ENCODE measurements at places on chromosomes 2 and 18.

DNA sequence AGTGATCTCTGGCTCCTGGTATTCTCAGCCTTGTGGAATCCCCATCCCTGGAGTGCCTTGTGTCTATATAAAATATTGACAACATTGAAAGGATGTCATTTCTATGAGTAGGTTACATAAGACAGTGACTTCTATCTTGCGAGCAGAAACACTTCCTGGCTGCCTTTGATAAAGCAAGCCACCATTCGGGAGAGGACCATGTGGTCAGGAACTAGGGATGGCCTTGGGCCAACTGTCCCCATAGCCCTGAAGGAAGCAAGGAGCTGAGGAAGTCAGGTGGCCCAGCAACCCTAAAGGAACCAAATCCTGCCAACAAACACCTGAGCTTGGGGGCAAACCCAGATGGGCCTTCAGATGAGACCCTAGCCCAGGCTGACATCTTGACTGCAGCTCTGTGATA, 113.0 kb upstream of the LTBP1 start:
- no peak for DNase-seq

GRCh38 chr2:168120730-168121129, 126.7 kb downstream of the STK39 start:
- DNase-seq, result peak; percentile 59

DNA sequence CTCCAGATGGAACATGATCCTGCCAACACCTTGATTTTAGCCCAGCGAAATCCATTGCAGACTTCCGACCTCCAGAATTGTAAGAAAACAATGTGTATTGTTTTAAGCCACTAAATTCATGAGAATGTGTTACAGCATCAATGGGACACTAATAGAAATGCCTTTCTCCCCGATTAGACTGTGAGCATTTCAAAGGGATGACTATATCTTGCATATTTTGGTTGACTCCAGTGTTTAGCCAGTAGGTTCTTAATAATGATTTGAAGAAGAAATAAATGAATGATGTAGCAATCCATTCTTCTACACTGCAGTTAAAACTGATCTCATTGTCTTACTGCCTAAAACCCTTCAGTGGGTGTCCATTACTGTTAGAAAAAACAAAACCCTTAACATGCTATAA, 67.4 kb upstream of the ACVR1C start:
- no peak for DNase-seq

DNA sequence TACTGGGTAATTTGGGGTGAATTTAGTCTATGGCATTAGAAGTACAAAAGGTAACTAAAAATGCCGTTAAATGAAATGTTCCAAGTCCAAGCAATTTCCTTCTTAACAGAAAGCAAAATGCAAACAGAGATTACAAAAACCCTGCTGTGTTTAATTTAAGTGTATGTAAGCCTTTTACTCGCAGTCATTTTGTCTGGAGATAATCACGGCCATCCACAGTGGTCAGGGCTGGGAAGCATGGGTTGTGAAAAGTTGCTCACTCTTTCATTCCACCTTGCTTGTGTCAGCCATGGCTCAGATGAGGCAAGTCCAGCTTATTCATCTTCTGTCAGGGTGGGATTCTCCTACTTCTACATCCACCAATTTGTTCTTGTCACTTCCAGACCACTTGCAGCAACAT, 983.6 kb upstream of the ZEB2 start:
- DNase-seq, result no peak

DNA sequence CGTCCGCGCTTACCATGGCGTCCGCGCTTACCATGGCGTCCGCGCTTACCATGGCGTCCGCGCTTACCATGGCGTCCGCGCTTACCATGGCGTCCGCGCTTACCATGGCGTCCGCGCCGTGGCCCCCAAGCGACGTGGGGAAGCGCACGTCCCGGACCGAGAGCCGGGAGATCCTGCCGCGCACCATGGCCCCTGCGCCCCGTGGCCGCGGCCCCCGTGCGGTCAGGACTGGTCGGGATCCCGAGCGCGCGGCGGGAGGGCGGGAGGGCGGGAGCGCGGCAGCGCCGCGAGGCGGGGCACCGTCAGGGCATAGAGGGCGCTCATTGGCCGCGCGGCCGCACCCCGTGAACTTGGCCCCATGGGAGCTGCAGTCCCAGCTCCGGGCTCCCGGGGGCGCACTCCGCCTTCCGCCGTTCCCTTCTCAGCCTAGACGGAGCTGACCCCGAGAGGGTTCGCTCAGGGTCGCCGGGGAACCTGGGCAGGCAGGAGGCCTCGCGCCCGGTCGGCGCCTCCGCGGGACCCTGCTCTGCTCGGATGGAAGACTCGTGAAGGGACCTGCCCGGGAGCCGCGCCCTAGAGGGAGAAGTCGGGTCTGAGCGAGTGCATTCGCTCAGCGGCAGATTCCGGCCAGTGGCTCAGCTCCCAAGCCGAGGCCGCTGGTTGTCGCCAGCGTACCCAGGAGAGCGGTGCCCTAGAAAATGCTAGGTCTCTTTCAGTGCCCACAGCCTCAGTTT, at the start of gene ENOSF1:
Gene ENOSF1 (minus strand): TSS at position 230 of the 734 bp plus-strand sequence. CDS start 43 bp downstream, at position 187.
- peak; percentile 88 for DNase-seq

DNA sequence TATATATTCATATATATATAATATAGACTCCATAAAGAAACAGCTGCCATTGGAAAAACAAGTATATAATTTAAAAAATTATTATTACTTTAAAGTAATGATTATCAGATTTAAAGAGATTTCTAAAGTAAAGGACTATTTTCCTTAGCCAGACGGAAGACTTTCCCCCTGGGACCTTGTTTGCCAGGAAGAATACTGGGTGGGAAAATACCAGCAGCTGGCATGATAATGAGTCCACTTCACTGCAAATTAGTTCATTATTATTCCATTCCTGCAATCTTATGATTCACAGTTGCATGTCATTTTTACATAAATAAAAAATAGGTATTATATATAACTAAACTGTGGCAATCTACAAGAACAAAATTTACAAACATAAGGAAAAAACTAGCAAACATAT, 339.8 kb upstream of the CDH7 start:
- no peak for DNase-seq

GRCh38 chr2:124953921-124954320, 928.8 kb downstream of the CNTNAP5 start:
- DNase-seq, result no peak

DNA sequence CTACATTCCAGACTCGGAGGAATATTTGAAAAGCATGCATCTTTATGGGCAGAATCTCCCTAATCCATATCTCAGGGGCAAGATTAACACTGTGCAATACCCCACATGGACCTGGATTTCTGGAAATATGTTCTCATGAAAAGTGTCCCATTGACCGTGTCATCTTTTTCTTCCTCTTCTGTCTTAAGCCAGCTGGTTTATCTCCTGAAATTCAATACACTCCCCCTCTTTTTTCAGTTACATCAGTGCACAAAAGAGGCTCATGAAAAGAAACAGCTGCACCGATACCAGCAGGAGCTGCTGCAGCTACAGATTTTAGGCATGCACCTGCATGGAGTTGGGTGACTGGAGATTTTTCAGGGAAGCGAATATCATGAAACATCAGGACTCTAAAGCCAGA, 117.2 kb downstream of the SLC4A3 start:
- peak; percentile 84 for DNase-seq

DNA sequence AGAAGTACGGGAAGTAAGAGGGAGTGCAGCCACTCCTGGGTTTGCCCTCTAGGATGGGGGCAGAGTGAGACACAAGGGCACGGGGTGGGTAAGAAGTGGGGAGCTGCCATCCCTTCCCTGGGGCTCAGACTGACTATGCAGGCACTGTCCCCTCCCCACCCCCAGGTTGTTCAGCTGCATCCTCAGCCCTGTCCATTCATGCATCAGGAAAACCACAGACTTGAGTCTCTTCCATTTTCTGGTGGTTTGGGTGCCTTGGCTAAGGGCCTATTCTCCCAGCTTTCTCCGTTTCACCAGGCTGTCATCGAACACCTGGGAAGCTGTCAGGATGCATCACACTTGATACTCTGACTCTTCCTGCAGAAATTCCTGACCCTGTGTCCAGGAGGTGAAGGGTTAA, 111.9 kb downstream of the TFCP2L1 start:
- no peak for DNase-seq

GRCh38 chr2:189865826-189866225, 81.6 kb downstream of the PMS1 start:
- no peak for DNase-seq

DNA sequence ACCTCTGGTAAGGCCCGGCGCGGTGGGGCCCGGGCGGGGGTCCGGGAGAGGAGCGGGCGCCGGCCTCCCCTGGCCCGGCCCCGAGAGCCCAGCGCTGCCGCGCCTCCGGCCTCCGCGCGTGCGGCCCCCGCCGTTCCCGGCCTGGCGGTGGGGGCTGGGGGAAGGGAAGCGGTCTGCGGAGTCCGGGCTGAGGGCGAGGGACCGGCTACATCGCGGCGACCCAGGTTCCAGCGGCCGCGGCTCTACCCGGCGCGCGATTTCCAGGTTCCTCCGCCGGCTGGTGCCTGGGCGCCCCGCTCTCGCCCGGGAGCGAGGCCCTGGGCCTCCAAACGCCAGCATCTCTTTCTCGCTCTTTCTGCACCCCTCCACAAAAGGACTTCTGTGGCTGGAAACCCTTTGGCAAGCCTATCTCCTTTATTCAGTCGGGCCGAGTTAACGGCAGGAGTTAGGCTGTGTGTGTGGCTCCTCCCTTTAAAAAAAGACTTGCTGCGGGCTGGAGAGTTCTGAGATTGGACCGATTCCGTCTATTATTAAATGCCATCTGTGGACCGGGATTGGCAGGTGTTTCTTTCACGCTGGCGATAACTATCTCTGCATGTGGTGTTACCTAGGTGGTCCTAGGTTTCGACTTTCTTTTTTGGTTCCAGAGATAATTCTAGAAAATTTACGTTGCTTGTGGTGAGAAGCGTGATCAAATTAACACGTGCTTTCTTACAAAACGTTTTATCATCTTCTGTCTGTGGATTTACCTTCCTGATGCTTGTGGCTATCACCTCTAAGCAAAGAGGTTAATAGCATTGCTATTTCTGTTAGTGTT, 592 bp downstream of the ME2 start:
- DNase-seq, result peak; percentile 67

- no peak for DNase-seq
Observed at GRCh38 chr2:240766072-240766471, 53.9 kb downstream of the KIF1A start.

DNA sequence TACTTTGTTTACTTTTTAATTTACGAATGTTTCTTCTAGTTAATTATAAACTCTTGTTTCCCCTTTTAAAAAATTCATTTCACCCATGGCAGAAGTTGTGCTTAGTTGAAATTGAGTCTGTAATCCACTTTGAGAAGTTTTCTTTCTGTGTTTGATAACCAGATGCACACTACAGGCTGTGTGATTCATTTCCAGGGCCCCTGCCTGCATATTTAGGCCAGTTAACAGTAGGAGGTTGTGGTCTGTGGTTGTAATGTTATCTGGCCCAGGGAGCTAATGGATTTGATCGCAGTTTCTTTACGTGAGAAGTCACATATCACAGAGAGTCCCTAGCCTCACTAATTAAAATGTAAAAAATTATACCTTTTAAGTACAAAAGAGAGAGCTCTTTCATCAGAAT, 3.3 kb downstream of the CDH7 start:
- DNase-seq, result no peak

- peak; percentile 32 for DNase-seq
Observed at GRCh38 chr2:210551001-210551400, 5.4 kb upstream of the CPS1 start.

DNA sequence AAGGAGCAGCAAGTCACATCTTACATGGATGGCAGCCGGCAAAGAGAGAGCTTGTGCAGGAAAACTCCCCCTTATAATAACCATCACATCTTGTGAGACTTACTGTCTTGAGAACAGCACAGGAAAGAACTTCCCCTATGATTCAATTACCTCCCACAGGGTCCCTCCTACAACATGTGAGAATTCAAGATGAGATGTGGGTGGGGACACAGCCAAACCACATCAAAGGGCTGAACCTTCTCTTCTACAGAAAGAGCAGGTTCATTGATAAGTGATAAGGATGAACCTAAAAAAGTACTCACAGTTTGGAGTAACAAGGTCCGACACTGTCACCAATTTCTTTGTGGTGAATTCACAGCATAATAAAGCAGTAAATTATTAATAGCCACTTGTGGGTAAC, 422.2 kb upstream of the FSIP2 start:
- no peak for DNase-seq

GRCh38 chr2:140861666-140862065, 1269.2 kb downstream of the LRP1B start:
- no peak for DNase-seq

DNA sequence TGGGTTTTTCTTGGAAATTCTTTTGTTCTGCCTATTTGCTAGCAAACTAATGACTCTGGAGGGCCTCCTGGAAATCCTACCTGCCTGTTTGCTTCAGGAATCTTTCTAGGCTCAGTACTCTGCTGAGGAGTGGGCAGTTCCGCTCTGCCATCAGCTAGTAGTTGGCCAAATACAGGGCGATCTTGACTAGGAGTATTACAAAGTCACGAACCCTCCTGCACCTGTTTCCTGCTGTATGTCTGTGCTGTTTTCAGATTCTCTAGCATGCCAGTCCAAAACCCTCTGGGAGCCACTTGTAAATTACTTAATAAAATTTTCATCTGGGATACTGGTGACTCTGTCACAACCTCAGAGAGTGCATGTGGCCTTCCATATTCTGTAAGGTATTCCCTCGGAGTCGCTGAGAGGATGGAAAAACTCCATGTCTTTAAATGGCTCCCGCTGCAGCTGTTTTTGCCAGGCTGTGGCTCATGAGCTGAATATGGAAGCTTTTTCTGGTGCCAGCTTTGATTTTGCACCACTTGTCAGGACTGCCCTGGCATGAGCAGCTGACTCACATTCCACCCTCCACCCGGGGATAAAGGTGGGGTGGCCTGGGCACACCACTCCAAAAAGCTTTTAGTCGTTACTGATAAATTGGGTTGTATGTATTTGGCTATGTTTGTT, 123.0 kb downstream of the RTN4 start:
- peak; percentile 66 for DNase-seq

DNA sequence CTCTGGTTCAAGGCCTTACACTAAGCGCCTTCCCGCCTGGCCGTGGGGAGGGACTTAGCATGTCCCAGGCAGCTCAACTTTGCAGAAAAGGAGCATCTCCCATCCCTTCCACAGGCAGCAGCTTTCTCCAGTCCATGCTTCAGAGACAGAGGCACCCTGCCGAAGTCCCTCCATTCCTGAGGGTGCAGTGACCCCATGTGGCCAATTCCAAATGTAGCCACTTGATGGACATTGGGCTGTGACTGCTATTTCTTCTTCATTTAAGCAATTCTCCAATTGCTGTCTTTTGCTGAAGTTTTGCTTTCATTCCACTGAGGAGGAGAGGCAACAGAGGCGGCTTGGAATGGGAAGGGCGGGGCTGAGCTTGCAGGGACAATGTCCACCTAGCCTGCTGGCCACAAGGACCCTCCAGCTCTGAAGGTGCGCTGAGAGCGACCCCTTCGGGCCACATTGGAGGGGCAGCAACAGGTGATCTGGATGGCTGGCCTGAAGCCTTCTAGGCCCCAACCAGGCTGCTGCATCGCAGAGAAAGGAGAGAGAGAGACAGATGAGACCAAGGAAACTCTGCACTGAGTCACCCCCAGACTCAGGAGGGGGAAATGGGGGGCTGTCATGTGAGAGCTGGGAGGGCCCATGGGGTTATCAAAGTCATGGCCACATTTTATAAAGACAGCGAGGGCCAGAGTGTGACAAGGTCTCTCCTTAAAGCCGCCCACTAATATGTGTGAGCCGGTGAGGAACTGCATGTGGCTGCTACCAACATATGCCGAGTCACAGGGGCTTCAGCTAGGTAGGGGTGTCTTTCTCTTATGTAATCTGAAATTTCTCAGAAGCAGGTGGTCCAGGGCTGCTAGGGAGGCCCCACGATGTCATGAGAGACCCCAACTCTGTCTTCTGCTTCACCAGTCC, 61.3 kb downstream of the LONRF2 start:
- peak; percentile 91 for DNase-seq

- DNase-seq, result peak; percentile 99
Observed at GRCh38 chr2:63588385-63589147, at the start of the genes MDH1 and WDPCP. Gene MDH1, plus strand, starts transcription at chr2:63588963. Its CDS starts 81 bp downstream, at chr2:63589044. Gene WDPCP, minus strand, starts transcription at chr2:63588477. Its CDS starts 206 bp downstream, at chr2:63588271.
